T-helper 2 cell (primary cell): ENCODE measurements at places on chromosomes 7 and 10.

DNA sequence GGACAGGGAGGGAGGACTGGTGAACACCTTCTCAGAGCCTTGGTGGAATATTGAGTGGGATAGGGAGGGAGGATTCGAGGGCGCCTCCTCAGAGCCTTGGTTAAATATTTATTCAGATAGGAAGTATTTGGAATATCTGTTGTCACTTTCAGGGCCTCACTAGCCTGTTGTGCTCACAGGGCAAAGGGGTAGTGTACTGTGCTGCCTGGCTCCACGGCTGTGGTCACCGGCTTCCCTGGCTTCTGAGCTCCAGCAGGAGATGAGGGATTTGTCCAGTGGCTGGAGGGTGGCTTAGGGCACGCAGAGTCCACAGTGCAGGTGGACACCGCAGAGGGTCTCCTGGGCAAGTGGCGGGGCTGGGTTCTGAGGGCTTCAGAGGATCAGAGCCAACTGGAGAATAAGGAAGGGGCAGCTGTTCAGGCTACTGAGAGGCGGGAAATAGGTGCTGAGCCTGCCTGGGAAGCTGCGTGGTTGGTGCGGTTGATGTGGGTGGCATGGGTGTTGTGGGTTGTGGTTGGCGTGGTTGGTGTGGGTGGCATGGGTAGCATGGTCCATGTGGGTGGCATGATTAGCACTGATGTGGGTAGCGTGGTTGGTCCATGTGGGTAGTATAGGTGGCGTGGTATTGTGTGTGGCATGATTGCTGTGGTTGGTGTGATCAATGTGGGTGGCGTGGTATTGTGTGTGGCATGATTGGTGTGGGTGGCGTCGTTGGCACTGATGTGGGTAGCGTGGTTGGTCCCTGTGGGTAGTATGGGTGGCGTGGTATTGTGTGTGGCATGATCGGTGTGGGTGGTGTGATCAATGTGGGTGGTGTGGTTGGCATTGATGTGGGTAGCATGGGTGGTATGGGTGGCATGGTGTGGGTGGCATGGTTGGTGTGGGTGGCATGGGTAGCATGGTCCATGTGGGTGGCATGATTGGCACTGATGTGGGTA lies 16.7 kb downstream of the INPP5A start:
- DNase-seq: no peak

- DNase-seq: no peak
Observed at GRCh38 chr10:132457328-132458070, 60.5 kb downstream of the PWWP2B start.

DNA sequence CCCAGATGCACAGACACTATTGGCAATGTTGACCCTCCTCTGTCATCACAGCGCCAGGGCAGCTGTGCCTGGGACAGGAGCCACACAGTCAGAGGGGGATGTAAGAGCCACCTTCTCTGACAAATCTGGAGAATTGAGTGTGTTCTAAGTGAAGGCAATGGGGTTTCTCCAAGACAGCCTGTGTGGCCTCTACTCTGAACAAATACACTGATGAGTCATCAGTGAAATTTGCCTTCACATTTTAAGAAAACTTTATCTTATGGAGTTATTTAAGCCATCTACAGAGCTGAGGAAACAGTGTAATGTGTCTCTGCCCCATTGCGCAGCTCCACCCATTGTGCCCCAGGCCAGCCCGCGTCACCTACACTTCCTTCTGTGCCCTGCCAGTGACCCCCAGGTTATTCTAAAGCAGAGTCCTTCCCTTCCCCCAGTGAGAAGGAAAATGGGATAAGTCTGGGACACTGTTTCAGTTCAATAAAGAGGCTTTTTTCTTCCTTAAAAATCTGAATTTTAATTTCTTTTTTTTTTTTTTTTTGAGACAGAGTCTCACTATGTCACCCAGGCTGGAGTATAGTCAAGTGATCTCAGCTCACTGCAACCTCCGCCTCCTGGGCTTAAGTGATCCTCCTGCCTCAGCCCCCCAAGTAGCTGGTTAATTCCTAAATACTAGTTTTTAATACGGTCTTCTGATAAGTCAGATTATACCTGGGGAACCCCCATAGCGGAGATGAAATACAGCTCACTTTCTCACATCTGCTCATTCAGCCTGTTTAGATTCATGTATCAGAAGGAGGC lies 21.8 kb downstream of the AKR1E2 start:
- DNase-seq: no peak

DNA sequence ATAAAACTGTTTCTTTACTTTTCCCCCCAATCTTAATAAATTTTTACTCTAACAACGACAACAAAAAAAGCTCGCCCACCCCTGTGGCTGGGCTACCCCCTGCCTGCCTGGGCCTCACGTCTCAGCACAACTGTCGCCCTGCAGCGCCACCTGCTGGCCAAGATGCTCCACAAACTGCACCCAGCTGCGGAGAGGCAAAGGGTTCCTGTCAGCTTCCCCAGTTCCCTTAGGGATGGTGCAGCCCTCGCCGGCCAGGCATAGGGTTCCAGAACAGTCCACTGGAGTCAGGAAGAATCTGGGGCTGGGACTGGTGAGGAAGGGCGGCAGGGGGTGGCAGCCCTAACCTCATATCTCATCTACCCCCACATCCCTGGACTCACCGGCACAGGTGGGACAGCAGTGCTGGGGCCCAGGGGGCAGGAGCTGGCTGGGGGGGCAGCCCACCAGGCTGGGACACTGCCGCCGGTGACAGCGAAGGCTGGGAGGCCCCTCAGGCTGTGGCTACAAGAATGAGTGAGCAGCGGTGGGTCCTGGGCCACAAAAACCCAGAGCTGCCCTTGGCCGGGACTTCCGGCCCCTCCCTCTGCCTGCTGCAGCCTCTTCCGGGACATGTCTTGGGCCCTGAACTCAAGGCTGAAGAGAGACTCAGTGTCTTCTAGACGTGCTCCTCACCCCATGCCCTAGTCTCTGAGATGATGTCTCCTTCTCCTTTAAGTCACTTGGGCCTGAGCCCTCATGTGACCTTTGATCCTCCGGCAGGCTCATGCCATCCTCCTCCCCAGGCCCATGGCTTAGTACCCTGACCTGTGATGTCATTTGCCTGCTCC lies 21.2 kb downstream of the ATP6V1F start:
- DNase-seq: peak; percentile 70

DNA sequence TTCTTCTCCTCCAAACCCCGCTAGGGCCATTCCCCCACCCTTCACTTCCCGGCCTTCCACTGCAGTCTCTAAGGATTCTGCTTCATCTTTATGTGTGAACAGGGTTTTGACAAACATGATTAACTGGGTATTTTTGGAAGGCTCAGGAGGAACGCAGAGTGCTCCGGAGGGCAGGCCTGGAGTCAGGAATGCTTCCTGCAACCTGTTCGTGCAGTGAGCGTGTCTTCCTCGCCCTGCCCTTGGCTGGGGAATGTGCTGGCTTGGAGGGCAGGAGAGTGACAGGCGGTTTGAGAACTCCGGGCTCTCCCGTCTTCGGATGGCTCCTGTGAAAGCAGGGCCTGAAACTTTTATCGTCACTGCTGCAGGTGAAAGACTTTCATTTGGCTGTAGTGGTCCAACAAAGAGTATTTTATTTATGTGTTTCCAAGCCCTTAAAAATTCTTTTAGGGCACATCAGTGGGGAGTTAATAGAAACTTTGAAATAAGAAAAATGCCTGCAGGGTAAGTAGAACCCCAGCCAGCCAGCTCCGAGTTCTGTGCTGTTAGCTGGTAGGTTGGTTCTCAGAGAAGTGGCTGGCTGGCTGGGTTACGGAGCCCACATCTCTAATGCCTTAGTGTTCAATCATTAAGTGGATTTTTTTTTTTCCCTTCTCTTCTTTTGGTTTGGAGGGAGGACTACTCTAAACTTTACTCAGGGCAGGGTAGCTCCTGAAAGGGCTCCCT lies 51.0 kb downstream of the TCF7L2 start:
- no peak for DNase-seq

GRCh38 chr10:126331101-126331500 lies 57.2 kb downstream of the ADAM12 start:
- no peak for DNase-seq

DNA sequence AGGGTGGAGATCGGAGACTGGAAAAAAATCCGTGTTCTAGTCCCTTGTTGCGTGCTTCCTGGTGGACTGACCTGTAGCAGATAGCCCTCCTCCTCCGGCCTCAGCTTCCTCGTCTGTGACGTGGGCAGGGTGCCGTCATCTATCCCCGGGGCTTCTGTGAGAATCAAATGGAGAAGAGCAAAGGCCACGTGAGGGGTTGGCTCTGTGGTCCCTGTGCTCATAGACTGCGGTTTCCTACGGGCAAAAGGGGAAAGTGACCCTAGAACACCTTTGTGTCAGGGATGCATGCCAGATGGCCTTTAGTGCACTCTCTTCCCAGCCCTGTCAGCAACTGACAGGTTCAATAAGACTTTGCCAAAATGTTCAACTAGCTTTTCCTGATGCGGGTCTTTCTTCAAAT lies 33.7 kb downstream of the GRK5 start:
- no peak for DNase-seq

GRCh38 chr7:91945476-91945875 lies 4.8 kb downstream of the AKAP9 start:
- no peak for DNase-seq

- DNase-seq: no peak
Observed at GRCh38 chr7:55105952-55106351, 87.1 kb downstream of the EGFR start.

- DNase-seq: no peak
Observed at GRCh38 chr10:32163071-32163761, 107.0 kb upstream of the KIF5B start.

- no peak for DNase-seq
Observed at GRCh38 chr10:49594594-49594993, 15.5 kb upstream of the SLC18A3 start.

GRCh38 chr7:11636274-11636673 lies 195.7 kb downstream of the THSD7A start:
- DNase-seq: no peak

DNA sequence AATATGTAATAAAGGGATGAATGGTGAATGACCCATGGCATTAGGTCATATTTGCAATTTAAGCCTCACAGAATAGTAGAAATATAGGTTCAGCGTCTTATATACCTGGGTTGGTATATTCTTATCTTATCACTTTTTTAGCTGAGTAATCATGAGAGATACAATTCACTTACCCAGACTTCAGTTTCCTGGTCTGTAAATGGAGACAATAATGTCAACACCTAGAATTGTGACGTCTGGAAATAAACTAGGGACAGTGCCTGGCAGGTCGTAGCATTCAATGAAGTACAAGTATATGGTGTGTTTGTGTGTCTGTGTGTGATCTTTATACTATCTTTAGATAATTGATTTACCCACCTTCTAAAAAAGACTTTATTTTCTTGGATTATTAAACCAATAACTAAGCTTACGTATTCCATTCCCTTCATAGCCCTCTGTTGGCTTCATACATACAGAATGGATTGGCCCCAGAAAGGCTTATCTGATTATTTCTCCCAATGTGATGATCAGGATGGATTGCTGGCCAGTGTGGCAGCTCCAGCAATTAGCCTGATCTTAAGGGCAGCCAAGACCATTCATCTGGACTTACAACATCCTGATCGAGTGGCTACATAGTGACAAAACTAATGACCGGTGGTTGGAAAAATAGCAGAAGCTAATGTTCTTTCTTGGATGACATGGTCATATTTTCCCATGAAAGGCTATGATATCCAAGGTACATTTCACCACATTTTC lies 121.2 kb upstream of the NPVF start:
- no peak for DNase-seq

GRCh38 chr10:84499846-84500245 lies 171.5 kb downstream of the CCSER2 start:
- no peak for DNase-seq

- no peak for DNase-seq
Observed at GRCh38 chr10:75651417-75651816, 220.0 kb downstream of the LRMDA start.

- DNase-seq: no peak
Observed at GRCh38 chr7:74084722-74085578, 1.3 kb downstream of the LIMK1 start.

DNA sequence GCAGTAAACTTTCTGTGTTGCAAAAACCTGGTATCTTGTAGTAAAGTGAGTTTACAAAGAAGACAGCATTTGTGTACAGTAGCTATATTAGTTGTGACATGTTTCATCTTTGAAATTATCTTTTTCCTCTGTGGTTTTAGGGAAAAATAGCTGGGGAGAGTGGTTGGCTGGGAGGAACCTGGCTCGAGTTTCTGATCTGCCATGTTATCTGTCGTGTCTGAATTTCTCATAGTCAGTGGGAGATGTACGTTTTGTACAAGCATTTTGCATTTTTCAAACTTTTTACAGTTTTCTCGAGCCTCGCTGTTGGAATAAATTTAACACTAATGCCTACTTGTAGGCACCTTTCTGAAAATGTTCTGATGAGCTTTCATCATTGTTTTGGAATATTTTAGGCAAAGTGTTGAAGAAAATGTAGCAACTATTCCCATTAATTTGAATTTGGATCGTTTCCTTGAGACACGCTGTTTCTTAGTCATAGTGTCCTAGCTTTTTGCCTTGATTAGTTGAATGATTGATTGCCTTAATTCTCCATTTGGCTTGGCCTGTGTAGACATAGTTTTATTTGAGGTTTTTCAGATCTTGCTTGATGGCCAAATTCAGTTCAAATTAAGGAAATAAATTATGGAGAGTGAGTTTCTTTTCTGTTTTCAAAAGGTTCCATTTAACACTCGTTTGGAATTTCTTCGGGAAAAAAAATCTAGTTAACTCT lies 65.1 kb downstream of the CAMK1D start:
- DNase-seq: no peak

- no peak for DNase-seq
Observed at GRCh38 chr7:41730161-41730560, 27.3 kb upstream of the INHBA start.

DNA sequence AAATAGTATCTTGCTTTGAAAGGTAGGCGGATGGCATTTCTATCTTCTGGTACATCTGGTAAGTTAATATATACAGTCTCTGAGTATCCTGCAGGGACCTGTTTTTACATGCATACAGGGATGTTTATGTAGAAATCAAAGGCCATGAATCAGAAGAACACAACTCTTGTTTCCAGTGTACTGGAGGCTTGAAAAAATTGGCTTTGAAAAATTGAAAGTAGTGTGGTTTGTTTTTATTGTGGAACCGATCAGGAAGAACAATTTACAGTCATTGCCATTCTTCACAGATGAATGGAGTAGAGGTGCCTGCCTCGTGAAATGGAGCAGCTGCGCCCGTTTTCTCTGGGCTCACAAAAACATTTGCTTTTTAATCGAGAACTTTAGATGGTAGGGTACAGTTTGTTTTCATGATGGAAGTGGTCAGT lies 54.0 kb upstream of the RPA3 start:
- no peak for DNase-seq

DNA sequence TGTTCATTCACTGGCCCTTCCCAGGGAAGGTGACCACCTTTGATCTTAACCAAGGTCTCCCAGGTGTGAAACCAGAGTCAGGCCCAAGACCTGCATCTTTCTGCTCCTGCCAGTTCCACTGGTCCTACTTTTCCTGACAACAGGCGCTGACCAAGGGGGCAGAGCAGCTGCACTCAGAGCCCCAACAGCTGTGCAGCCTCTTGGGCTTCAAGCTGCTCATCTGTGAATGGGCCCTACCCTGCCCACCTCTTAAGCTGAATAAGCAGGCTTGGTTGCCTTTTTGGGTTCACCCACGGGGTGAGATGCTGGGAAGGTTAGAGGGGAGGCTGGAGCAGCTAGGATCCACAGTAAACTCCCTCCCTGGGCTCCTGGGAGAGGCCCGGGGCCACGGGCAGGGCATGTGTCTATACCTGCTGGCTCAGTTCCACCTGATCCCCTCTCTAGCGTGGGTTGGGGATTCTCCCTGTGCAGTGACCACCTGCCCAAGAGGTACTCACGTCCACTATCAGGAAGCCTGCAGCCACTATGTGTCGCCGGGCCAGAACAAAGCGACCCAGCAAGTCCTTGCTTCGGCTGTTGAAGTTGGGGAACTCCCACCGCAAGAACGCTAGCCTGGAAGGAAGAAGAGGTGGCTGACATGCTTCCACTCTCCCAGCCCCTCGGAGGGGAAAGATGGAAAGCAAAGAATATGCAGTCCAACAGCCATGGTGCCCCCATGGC lies 10.6 kb downstream of the TBRG4 start:
- DNase-seq: no peak
